ENCODE measurements at places on chromosomes 13 and 19.

GRCh38 chr13:45341799-45342500 is 967 bp upstream of the TPT1 start:
- no peak for DNase-seq

GRCh38 chr19:44567745-44568144 is 38.3 kb upstream of the CEACAM20 start:
- DNase-seq: no peak

DNA sequence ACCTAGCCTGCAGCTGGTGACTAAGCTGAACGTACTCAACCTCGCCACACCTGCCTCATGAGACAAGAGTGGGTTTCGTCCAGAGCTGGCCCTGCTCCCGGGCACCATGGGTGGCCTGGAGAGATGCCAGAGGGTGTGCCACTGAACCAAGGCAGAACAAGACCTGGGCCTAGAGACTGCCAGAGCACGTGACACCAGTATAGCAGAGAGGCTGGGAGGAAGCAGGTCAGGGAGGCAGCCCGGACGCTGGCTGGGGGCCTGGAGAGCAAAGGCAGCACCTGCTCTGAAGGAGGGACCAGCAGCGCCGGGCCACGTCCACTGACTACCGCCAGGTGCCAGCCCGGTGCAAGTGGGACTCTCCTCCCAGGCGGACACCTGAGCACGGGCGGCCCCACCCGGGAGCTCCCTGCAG is 7.3 kb upstream of the C13orf46 start:
- no peak for DNase-seq

GRCh38 chr19:48705431-48705830 is 9.7 kb downstream of the FUT2 start:
- no peak for DNase-seq

- no peak for DNase-seq
Observed at GRCh38 chr13:28464861-28465460, 30.0 kb downstream of the FLT1 start.

Measured in activated T-helper 1 cell treated with Interleukin-2 at 50 U/mL for 16 hours (primary cell).